Muscle of leg (tissue), 16 donors: ENCODE measurements at places on chromosomes 4 and X. TPM values are rescaled to one million over a fixed set of nuclear protein-coding genes. Genes with fewer than 3 reads are reported as not detected.

GRCh38 chrX:48890934-48891401 is 6.6 kb downstream of the TIMM17B start:
- no peaks in the 10 kb centered on the region for H3K27me3 ChIP-seq
- peaks cover 13% of the 10 kb centered on the region for H3K4me1 ChIP-seq
- peaks cover 11% of the 10 kb centered on the region for H3K36me3 ChIP-seq

DNA sequence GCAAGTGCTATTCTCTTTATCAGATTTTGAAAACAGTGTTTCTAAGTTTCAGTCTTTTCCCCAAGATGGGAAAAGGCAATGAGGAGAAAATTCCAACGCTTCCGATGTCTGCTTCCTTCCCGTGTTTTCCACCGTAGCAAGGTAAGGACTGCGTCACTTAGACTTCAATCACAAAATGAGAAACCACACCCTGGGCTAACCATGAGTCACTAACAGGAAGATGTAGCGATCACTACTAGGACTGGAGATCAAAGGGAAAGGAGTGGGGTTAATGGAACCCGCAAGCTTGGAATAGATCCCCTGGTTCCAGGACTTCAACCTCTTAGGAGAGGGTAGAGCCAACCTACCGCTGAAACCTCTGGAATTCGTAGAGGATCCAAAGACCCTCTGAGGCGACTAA is 250.7 kb upstream of the ZFP42 start:
- H3K27me3 ChIP-seq, result no peaks in the 10 kb centered on the region
- no peak overlapping the region for H3K4me3 ChIP-seq
- H3K4me1 ChIP-seq, result no peaks in the 10 kb centered on the region
- DNase-seq, result no peak
- no peaks in the 10 kb centered on the region for H3K36me3 ChIP-seq

PABPC1L2B gene
- not detected for polyA plus RNA-seq

GRCh38 chr4:163350672-163351071 is 7.0 kb downstream of the NPY5R start:
- H3K4me1 ChIP-seq, result no peaks in the 10 kb centered on the region
- DNase-seq, result no peak
- no peak overlapping the region for H3K27ac ChIP-seq
- no peak overlapping the region for H3K4me3 ChIP-seq
- H3K27me3 ChIP-seq, result no peaks in the 10 kb centered on the region
- H3K36me3 ChIP-seq, result no peaks in the 10 kb centered on the region

DNA sequence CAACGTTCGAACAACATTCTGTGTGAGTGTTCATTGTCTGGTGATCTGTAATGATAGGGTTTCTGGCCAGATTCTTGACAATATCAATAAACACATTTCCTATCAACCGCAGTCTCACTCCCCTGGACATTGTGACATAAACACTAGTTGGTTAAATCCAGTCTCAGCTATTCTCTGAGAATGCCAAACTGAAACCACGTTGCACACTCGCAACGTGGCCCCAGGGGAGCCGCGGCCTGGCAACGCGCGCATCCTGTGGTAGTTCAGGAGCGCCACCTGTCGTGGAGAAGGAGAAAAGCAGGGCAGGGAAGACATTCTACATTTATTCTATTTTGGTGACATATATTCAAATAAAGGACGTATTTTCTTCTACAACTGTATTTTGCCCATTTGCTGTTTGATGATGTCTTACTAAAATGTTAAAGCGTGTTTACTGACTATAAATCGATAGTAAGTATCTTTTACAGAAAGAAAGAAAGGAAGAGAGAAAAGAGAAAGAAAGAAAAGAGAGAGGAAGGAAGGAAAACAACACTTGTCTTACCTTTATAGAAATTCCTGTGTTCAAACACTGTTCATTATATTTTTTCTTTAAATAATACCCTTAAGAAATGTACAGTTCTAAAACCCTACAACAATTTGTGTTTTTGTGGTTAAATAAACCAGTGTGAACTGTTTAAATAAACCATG is 738.3 kb upstream of the FRG1 start:
- no peaks in the 10 kb centered on the region for H3K36me3 ChIP-seq
- peak overlapping the region; percentile 31 for H3K4me3 ChIP-seq
- no peaks in the 10 kb centered on the region for H3K27me3 ChIP-seq
- DNase-seq, result peak; percentile 78
- no peaks in the 10 kb centered on the region for H3K4me1 ChIP-seq

DNA sequence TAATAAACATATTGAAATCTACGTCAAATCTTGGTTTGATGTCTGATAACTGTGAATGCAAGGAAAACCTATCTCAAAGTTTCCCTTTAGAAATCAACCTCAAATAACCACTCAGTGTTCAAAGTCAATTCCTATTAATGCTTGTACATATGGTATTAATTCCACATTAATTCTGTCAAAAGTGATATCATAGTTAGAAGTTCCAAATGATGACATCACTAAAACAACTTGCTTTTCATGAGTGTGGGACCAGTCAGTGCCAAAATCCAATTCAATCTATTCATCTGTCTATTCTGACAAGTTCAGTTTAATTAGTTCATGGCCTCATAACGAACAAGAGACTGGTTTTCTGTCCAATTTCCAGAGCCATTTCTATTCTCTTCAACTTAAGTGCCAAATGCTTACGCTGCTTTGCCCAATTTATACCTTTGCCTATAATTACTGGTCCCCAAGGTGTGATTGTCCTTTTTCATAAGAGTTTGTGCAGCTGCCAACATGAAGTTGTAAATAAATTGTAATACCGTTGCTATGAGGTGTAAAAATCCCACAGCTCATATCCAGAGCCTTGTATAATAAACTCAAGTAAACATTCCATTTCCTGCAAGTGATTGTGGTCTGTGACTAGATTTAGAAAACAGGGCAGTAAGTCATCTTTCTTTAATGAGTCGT is 476.2 kb downstream of the RAB28 start:
- no peaks in the 10 kb centered on the region for H3K4me1 ChIP-seq
- H3K4me3 ChIP-seq, result no peak overlapping the region
- no peaks in the 10 kb centered on the region for H3K36me3 ChIP-seq
